ENCODE measurements at places on chromosomes 3 and 15.

DNA sequence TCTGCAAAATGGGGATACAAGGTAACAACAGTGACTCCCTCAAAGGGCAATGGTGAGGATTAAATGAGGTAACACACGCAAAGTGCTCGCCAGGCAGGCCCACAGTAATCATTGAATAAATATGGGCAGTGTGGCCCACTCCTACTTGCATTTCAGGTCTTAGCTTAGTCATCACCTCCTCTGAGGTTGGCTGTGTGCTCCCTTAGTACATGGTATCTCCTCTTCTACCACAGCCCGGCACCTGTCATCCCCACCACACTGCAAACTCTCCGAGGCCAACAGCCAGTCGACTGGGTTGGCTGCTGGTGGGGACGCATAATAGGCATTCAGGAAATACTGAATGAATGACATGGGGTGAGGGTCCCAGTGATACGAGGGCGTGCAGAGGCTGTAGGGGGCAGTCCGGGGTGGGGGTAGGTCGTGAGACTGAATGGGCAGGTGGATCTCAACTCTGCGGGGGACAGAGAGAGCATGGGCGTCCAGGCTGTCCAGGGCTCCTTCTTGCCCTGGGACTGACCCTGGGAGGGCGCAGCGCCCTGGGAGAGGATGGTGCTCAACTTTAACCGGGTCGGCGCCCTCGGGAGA is 375 bp upstream of the MYZAP start:
- no peak for DNase-seq

DNA sequence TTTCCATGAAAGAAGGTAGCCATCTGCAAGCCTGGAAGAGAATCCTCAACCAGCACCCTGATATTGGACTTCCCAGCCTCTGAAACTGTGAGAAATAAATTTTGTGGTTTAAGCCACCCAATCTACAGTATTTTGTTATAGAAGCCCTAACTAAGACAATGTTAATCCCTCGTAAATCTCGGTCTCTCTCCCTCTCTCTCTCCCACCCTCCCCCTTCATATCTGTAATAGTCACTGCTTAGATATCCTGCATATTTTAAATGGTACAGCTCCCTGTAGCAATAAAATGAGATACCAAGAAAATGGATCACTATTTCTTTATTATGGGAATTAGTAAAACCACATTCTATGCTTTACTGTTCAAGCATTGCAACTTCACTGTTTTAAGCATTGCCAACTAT is 21.0 kb upstream of the FAM174B start:
- DNase-seq: no peak

- DNase-seq: no peak
Observed at GRCh38 chr3:100506355-100506754, 13.9 kb downstream of the TMEM45A start.

GRCh38 chr15:72047020-72047419 is 70.9 kb downstream of the MYO9A start:
- DNase-seq: peak; percentile 15

- peak; percentile 99 for DNase-seq
Observed at GRCh38 chr3:27431116-27431515, 53.1 kb downstream of the SLC4A7 start.

GRCh38 chr3:192063570-192063969 is 602.6 kb downstream of the PYDC2 start:
- DNase-seq: peak; percentile 26

DNA sequence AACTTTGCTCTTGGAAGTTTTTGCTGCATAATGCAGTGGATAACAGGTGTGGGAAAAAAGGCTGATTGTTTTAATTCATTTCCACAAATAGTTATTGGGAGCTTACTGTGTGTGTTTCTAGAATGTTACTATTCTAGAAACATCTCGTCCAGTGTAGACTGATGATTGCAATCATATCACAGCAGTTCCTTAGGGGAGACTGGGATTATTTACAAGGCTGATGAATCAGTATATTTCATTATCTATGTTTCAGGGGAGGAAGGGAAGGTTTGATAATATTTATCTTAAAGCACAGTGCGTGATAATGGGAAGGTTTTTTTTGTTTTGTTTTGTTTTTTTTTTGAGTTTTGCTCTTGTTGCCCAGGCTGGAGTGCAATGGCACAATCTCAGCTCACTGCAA is 2.4 kb downstream of the USP13 start:
- no peak for DNase-seq

- DNase-seq: no peak
Observed at GRCh38 chr15:72948662-72949061, 103.6 kb upstream of the NEO1 start.

Data from fibroblast of skin of scalp (primary cell).